ENCODE measurements at places on chromosomes 1 and 21. TPM values are rescaled to one million over a fixed set of nuclear protein-coding genes. Genes with fewer than 3 reads are reported as not detected.

- H3K27me3 ChIP-seq = no peaks in the 10 kb centered on the region
- H3K4me1 ChIP-seq = peaks cover 3% of the 10 kb centered on the region
- H3K4me3 ChIP-seq = no peak overlapping the region
These were observed 40.2 kb downstream of the DUSP10 start for GRCh38 chr1:221701570-221702186.

Gene C1orf141
- polyA plus RNA-seq = not detected

DNA sequence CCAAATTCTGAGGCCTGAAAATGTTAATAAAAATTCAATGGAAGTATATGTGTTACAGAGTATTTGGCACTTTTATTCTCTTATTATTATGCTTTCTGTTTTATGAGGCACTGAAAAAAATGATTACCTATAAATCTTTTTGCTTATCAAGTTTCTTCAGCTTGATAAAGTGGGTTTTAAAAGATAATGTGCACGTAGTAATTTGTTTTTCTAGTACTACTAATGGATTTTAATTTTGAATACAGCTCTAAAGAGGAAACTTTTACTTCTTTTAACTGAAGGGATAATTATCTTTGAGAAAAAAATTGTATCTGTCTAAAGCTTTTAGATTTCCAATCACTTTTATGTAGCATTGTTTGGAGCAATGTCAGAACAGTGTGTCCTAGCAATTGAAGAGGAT, 211.4 kb upstream of the L1TD1 start:
- H3K27ac ChIP-seq = no peak overlapping the region
- H3K4me1 ChIP-seq = no peaks in the 10 kb centered on the region
- no peaks in the 10 kb centered on the region for H3K36me3 ChIP-seq
- no peak for DNase-seq

DNA sequence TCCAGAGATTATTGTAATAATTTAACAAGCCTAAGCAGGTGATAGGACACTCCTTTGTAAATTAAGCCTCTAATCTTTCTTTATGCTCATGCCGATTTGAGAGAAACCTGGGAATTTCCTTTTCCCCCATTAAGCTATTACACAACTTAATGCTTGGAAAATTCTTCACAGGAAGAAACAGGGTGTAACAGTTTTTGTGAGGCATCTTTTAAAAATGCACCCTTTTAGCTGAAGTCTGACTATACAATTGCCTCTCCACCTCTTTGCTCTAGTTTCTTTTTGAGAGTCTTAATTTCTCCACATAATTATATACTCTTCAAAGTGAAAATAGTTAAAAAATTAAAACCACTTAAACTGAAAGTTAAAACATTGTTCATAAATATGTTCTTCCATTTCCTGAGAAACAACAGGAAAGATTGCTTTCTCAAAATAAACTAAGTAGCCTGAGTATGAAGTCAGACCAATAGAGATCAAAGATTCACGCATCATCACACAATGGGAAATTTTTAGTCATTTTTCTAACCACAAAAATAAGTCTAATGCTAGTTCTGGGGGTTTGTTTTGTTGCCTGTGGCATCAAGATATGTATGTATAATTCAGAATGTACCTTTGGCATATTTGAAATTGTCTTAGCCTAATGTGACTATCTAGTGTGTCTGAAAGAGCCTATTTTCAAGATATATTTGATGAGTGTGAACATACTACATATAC, 34.7 kb downstream of the LRRC8D start:
- no peaks in the 10 kb centered on the region for H3K36me3 ChIP-seq
- H3K4me3 ChIP-seq = no peak overlapping the region
- no peak for DNase-seq
- H3K27ac ChIP-seq = no peak overlapping the region

GRCh38 chr1:207750631-207751305, 1.1 kb upstream of the CD46 start:
- H3K36me3 ChIP-seq = no peaks in the 10 kb centered on the region
- peaks cover 44% of the 10 kb centered on the region for H3K4me1 ChIP-seq
- no peak for DNase-seq
- peak overlapping the region; percentile 2 for H3K4me3 ChIP-seq
- peak overlapping the region; percentile 95 for H3K27ac ChIP-seq
- no peaks in the 10 kb centered on the region for H3K27me3 ChIP-seq

Gene TNFAIP8L2
- polyA plus RNA-seq = 0.70 TPM

DNA sequence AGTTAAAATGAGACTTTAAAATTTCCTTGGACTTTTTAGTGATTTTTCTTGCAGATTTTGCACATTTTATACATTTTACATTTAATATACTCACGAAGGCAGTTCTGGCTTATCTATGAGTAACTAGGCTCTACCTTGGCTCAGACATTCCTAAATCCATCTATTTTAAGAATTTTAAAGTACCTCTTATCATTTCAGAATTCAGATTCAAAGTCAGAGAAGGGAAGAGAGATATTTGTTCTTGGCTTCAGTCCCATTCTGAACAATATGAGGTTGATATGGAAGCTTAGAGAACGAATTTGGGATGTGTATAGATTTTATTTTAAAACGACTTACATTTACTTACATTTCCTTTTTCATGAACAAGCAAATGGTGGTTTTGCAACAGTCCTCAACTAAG, 230.2 kb downstream of the LMO4 start:
- no peak for DNase-seq
- H3K36me3 ChIP-seq = no peaks in the 10 kb centered on the region
- no peaks in the 10 kb centered on the region for H3K27me3 ChIP-seq
- H3K4me3 ChIP-seq = no peak overlapping the region

DNA sequence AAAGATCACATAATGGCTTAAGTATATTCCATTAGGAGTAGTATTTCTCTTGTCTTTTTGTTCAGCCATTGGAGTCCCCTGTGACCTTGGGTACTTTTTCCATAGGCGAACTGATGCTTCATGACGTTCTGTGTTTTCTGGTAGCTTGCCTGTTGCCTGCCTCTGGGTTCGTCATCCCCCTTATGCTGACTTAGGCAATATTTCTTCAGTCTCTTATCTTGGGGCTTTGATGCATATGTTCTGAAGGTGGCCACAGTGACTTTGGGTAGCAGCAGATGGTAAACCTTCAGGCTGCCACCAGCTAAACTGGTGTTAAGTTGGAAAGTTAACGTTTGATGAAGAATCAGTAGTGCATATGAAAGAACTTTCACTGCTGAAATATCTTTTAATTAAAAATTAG, 170.2 kb downstream of the RPS6KC1 start:
- no peaks in the 10 kb centered on the region for H3K27me3 ChIP-seq
- H3K4me3 ChIP-seq = no peak overlapping the region
- H3K36me3 ChIP-seq = no peaks in the 10 kb centered on the region
- DNase-seq = no peak

- H3K4me3 ChIP-seq = no peak overlapping the region
- DNase-seq = peak; percentile 67
- peaks cover 34% of the 10 kb centered on the region for H3K4me1 ChIP-seq
- H3K27ac ChIP-seq = peak overlapping the region; percentile 88
These were observed 13.4 kb upstream of the SPSB1 start for GRCh38 chr1:9279172-9279840.

- peaks cover 5% of the 10 kb centered on the region for H3K4me1 ChIP-seq
- no peak overlapping the region for H3K4me3 ChIP-seq
- H3K27me3 ChIP-seq = no peaks in the 10 kb centered on the region
These were observed 63.2 kb downstream of the KIF26B start for GRCh38 chr1:245217853-245218608.

DNA sequence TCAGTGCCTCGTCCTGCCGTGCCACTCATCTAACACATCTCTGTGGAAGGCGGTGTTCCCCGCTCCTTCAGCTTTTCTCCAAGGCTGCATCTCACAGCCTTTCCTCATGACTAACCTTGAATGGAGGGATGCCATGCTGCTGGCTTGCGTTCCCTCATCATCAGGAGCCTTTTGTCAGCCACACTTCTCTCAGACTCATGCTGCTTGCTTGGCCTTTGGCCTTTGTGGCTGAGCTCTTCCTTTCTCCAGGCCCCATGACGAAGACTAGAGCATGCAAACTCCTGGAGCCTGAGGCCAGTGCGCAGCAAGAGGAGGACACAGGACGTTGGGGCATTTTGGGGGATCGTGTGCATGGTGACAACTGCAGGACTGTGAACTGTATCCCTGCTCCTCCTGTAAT, 70.8 kb downstream of the SYT2 start:
- H3K4me1 ChIP-seq = peaks cover 41% of the 10 kb centered on the region
- no peak overlapping the region for H3K4me3 ChIP-seq
- H3K27me3 ChIP-seq = peaks cover 31% of the 10 kb centered on the region
- H3K36me3 ChIP-seq = no peaks in the 10 kb centered on the region
- no peak for DNase-seq

- DNase-seq = no peak
- peak overlapping the region; percentile 36 for H3K27ac ChIP-seq
- H3K36me3 ChIP-seq = no peaks in the 10 kb centered on the region
- H3K27me3 ChIP-seq = no peaks in the 10 kb centered on the region
- no peak overlapping the region for H3K4me3 ChIP-seq
- H3K4me1 ChIP-seq = peaks cover 7% of the 10 kb centered on the region
These were observed 26.7 kb upstream of the NGF start for GRCh38 chr1:115364780-115365155.

DNA sequence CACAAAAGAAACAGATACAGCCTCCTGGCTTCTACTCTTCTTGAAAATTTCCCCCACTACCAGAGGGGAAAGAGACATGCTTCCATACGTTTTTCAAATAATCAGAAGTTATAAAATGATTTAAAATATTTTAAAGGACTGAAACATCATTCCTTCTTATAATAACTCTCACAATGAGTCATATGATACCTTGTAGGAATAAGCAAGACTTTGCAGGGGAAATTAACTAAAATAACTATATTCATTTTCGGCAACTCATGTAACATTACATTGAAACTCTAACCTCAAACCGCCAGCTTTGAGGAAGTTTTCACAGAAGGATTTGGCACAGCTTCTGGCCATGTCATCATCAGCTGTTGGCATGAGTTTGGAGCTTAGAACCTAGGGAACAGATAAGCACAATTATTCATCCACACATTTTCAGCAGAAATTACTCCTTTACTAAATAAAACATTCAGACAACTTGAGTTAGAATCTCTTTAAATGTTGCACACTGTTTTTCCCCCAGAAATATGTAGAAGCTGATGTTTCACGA, 85.9 kb downstream of the USP24 start:
- H3K4me1 ChIP-seq = no peaks in the 10 kb centered on the region
- no peaks in the 10 kb centered on the region for H3K27me3 ChIP-seq
- no peak for DNase-seq
- no peak overlapping the region for H3K4me3 ChIP-seq
- H3K27ac ChIP-seq = no peak overlapping the region

GRCh38 chr1:224786533-224787250, 142.8 kb upstream of the DNAH14 start:
- no peak overlapping the region for H3K4me3 ChIP-seq
- no peak for DNase-seq
- no peak overlapping the region for H3K27ac ChIP-seq
- no peaks in the 10 kb centered on the region for H3K27me3 ChIP-seq
- H3K4me1 ChIP-seq = peaks cover 7% of the 10 kb centered on the region

DNA sequence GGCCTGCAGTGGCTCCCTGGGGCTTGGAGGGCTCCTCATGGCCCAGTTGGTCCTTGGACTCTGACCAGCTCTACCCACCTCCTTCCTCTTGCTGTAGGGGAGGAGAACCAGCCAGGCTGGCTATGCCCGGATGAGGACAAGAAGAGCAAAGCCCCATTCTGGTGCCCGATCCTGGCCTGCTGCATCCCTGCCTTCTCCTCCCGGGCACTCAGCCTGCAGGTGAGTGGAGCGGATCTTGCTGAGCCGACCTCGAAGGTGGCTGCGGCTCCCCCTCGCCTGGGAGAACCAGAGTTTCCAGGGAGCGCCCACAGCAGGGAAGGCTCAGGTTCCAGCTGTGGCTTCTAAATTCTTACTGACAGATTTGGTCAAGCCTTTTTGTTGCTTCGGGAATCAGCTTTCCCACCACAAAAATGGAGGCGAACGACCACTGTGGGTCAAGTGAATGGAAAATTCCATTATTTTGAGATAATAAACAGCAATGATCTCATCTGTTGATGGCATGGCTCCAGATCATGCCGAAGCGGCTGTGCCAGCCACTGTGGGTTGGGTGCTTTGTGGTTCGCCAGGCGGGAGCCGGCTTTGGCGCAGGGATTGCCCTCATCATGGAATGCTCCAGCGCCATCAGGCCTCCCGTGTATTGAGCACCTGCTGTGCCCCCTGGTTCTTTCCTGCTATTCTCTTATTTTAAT, 106.5 kb upstream of the ACTL8 start:
- no peak overlapping the region for H3K4me3 ChIP-seq
- no peak overlapping the region for H3K27ac ChIP-seq
- H3K4me1 ChIP-seq = no peaks in the 10 kb centered on the region
- H3K27me3 ChIP-seq = no peaks in the 10 kb centered on the region

GRCh38 chr1:183218971-183219615, 33.0 kb downstream of the LAMC2 start:
- no peaks in the 10 kb centered on the region for H3K27me3 ChIP-seq
- H3K4me1 ChIP-seq = no peaks in the 10 kb centered on the region
- H3K36me3 ChIP-seq = no peaks in the 10 kb centered on the region
- no peak overlapping the region for H3K4me3 ChIP-seq
- H3K27ac ChIP-seq = no peak overlapping the region

Gene OR6N1
- not detected for polyA plus RNA-seq

GRCh38 chr1:66503841-66504470, 30.0 kb upstream of the SGIP1 start:
- no peaks in the 10 kb centered on the region for H3K36me3 ChIP-seq
- peaks cover 3% of the 10 kb centered on the region for H3K4me1 ChIP-seq
- no peaks in the 10 kb centered on the region for H3K27me3 ChIP-seq
- H3K4me3 ChIP-seq = no peak overlapping the region

DNA sequence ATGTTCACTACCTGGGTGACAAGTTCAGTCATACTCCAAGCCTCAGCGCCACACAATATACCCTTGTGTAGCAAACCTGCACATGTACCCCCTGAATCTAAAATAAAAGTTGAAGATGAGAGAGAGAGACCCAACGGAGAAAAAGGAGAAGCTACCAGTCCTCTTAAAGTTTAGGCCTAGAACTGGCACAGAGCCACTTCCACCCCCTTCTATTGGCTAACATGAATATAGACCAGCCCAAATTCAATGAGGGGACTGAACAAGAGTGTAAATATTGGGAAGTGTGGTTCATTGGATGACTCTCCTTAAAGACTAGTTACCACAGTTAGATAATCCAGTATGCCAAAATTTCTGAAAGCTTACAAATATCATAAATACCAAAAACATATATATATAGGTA, 139.9 kb upstream of the ATP1B1 start:
- no peak overlapping the region for H3K27ac ChIP-seq
- no peak for DNase-seq
- H3K36me3 ChIP-seq = no peaks in the 10 kb centered on the region
- no peaks in the 10 kb centered on the region for H3K27me3 ChIP-seq
- H3K4me3 ChIP-seq = no peak overlapping the region

DNA sequence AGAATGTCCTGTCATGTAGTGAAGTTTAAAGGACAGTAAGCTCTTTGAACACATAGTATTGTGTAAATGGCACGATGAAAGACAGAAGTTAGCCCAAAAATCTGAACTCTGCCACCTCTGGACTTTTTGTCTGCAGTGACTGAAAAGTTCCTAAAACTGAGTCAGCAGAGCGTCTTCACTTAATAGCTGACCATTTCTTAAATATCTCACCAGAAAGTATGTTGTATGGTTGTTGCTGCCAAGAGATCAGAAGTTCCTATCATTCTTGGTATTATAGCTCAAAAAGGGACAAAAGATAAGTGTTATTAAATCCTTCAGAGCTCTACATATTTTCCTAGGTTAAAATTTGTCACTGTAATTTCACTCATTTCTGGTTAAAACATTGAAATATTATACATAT, 1003.0 kb downstream of the TTLL7 start:
- no peak overlapping the region for H3K27ac ChIP-seq
- H3K27me3 ChIP-seq = no peaks in the 10 kb centered on the region
- DNase-seq = no peak
- no peaks in the 10 kb centered on the region for H3K4me1 ChIP-seq
- H3K4me3 ChIP-seq = no peak overlapping the region
- H3K36me3 ChIP-seq = no peaks in the 10 kb centered on the region

Gene PIK3C2B
- polyA plus RNA-seq = 18.8 TPM

- peak; percentile 49 for DNase-seq
- peaks cover 18% of the 10 kb centered on the region for H3K4me1 ChIP-seq
- H3K27me3 ChIP-seq = no peaks in the 10 kb centered on the region
- H3K36me3 ChIP-seq = no peaks in the 10 kb centered on the region
- no peak overlapping the region for H3K27ac ChIP-seq
These were observed 6.0 kb downstream of the PLEKHG5 start for GRCh38 chr1:6485168-6486101.
